ENCODE measurements at places on chromosomes 6 and 20.

- peak; percentile 37 for DNase-seq
Measured at GRCh38 chr6:45421709-45422502, 44.2 kb upstream of the SUPT3H start.

DNA sequence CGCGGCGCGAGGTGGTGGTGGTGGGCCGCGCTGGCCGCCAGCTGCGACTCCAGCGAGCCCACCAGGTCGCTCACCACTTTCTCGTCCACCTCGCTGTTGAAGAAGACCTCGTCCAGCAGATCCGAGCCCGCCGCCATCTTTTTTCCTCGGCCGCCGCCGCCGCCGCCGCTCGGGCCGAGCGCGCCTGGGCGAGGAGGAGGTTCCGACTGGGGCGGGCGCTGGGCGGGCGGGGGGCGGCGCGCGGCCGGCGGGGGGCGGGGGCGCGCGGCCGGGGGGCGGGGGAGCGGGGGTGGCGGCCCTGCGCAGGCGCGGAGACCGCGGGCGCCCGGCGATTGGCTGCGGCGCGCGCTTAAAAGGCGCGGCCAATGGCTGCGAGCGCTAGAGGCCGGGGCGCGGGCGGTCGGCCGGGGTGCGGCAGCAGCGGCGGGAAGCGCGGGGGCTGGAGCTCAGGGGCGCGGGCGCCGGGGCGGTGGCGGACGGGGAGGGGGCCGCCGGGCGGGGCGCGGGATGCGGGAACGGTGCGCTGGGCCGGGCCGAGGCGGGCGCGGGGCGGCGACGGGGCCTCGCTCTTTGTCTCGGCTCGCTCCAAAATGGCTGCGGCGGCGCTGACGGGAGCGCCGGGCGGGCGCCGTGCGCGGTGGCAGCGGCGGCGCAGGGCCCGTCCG is at the start of gene TAF4:
Gene TAF4 (minus strand): TSS at position 208 of the 665 bp plus-strand sequence. CDS start 71 bp downstream, at position 137.
- DNase-seq = peak; percentile 76

DNA sequence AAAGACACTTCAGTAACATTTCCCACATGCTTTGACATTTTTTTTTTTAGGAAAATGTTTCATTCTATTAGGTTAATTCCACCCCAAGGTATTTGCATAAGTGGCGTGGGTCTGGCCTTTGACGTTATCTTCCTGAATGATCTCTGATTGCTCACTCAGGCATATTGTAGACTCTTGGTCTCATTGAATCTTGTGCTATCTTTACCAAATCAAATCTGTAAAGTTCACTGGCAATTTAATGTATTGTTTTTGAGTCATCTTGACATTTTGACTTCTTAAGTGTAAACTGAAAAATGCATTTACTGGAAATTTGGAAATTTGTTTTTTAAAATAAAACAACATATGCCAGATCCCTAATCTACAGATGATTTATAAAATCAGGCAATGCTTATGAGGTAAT is 16.0 kb upstream of the VIP start:
- no peak for DNase-seq

DNA sequence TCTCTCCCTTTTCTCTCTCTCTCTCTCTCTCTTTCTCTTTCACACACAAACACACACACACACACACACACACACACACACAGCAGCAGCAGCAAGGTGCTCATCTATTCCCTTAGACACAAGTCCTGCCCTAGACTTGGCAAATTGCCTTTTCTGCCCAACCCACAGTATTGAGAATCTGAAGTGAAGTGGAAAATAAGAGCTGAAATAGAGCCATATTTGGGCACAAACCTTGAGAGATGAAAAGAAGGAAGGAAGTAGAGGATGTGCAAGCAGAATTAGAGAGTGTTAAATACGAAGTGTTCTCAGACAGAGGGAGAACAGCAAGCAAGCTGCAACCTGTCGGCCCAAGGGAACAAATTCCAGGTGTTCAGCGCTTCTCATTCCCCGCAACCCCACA is 557.5 kb upstream of the NOX3 start:
- no peak for DNase-seq

GRCh38 chr20:1137236-1137635 is 18.8 kb downstream of the PSMF1 start:
- DNase-seq = no peak

DNA sequence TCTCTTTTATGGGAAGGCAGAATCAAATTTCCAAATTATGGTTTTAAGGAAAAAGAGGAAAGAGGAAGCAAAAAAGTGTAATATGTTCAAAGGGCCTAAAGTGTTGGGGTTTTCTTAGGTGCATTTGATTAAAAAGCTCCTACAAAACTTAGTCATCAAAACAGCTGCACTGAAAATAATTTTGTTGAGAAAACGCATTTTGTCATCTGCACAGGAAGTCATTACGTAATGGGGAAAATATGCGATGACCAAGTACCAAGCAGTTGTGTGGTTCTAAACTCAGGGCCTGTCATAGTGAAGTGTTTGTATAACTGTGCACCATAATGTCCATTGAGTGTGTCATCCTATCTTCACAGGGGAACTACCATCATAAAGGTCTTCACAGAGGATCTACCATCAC is 15.6 kb downstream of the HAO1 start:
- DNase-seq = no peak

DNA sequence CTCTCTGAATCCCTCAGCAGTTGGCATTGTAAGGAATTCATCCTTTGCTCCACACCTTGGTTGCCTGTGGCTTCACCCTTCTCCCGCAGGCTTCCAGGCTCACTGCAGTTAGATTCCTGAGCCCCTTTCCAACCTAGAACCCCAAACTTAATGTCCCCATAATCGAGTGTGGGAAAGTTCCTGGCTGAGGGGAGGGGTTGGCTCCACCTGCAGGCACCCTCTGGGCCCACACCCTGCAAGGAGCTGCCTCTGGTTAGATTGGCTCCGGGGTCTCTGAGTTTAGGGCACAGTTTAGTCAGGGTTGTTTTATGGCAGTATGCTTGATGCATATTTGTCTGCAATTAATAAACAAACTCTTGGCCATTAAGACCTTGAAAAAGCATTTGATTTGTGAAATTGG is 63.4 kb downstream of the MTHFD1L start:
- DNase-seq = no peak

DNA sequence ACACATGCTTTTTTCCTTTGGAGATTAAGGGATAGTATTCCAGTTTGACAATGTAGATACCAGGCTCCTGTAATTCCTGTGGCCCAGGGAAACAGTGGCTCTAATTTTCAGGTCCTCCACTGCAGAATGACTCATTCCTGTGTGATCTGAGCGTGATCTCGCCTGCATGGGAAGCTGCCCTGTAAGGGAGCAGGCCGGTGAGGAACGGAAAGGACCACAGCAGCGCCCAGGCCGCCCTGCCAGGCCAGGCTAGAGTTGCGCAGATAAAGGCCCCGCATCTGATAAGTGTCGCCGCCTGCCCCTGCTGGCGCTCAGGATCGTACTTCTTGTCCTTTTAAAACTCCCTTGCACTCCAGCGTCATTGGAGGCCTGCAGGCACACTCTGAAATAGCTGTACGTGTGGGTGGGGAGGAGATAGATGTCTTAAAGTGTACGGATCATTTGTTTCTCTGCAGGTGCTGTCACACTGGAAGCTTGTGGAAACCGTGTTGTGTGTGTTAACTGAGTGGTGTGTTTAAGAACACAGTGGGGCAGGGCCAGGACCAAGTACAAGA is 60.7 kb downstream of the SYNJ2 start:
- DNase-seq = no peak

DNA sequence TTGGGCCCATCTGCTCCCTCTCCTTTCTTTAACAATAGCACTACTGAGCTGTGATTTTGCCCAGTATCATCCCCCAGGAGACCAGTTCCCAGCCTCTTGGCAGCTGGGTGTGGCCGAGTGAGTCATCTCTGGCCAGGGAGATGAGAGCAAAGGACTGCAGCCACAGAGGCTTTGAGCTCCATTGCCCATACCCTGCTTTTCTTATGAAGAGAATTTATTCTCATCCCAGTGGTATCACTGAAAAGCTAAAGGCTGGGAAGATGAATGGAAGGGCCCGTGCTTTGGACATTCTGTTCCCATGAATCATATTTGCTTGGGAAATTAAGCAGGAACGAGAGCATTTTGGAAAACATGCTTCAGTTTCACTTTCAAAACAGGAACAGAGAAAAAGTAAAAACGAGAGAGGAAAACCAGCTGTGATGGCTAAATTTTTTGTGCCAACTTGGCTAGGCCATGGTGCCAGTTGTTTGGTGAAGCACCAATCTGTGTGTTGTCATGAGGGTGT is 14.9 kb downstream of the CST3 start:
- peak; percentile 32 for DNase-seq

DNA sequence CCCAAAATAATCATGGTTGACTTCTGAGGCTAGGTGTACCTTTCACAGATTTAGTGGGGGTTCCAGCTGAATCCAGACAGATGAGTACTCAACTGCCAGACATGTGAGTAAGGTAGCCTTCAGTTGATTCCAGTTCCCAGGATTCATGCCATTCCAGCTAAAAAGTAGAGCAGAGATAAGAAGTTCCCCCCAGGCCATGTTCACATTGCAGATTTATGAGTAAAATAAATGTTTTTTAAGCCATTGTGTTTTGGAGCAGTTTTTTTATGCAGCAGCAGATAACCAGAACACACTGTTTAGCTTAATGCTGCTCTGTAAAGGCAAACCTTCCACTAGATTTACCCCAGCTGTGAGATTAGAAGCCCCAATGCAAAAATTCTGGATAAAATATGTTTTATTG is 245.0 kb downstream of the RFPL4B start:
- DNase-seq = no peak

DNA sequence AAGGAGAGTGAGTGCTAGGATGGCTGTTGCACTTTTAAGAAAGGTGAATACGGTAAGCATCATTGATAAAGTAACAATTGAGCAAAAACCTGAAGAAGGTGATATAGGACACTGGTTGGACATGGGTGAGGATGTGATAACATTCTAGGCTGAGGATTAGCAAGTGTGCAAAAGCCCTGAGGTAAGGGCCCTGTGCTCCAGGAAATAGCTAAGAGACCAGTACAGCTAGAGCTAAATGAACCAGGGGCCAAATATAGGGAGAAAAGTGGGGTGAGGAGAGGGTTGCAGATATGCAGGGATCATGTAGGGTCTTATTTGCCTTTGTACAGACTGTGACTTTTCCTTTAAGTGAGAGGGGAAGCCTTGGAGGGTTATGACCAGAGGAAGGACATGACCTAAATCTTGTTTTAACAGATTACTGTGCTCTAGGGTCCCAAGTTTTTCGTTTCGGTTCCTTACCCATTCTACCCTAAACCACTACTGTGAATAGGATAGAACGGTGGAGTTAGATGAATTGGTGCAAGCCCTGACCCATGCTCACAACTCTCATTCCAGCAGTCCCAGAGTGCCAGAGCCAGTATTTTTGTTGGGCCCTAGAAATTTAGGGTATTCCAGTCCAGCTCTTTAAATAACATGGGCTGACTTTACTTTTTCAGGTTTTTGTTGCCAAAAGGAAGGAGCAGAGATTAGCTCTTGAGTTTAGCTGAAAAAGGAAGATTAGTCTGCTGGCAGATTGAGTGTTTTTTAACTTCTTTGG is 10.7 kb downstream of the MAPK14 start:
- no peak for DNase-seq

DNA sequence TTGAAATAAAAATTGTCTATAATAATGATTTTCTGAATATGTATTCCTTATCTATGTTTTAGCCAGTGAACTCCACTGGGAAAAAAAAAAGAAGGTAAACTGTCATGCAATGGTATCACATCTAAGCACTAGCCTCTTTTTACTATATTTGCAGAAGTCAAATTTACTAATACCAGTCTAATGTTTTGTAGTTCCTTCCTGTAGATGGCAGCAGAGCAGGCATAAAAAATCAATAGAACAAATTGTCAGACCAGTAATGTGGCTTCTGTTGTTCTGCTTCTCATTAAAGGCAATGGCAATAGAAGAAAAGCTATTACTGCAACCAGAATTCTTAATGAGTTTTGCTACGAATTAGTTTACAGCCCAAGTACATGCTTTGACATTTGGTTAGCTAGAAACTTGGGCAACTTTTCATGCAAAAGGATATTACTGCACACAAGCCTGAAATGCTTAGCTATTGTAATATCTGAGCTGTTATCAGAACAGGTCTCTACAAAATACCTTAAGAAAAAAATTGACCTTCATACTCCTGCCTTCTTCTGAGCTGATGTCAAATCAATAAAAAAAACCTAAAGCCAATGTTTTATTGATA is 476.9 kb downstream of the KHDRBS2 start:
- no peak for DNase-seq

DNA sequence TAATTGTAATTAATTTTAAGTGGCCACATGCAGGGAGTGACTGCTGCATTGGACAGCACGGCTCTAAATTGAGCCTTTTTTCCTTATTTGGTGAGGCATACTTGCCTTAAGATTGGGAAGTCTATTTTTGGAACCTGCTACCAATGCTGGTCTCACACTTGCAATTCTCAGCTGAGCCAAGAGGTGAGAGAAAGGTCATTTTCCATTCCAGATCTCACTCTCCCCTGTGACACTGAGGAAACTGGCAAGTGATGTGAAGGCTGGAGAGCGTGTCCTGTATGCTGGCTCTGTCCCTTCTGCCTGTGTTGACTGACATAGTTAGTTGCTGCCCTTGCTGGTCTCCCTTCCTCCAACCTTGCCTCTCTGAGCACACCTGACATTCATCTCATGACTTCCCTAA is 735 bp upstream of the MOG start:
- no peak for DNase-seq

- DNase-seq = no peak
Measured at GRCh38 chr6:144876689-144877088, 591.6 kb downstream of the UTRN start.

DNA sequence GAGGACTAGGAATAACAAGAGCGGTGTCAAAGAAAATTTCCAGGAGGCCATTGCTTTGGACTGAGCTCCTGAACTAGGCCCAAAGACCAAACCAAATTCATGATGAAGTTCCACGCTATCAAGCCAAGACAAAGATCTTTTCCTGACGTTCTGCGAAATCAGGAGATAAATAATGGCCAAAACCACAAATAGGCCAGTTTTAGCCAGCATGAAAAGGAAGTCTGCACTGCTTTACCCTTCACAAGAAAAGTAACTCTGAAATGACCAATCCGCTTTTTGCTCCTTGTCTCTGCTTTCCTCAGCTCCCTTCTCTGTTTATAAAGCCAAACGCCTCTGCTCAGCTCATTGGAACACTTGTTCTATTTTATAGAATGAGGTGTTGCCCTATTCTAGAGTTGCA is 6.7 kb downstream of the NCOA5 start:
- no peak for DNase-seq

DNA sequence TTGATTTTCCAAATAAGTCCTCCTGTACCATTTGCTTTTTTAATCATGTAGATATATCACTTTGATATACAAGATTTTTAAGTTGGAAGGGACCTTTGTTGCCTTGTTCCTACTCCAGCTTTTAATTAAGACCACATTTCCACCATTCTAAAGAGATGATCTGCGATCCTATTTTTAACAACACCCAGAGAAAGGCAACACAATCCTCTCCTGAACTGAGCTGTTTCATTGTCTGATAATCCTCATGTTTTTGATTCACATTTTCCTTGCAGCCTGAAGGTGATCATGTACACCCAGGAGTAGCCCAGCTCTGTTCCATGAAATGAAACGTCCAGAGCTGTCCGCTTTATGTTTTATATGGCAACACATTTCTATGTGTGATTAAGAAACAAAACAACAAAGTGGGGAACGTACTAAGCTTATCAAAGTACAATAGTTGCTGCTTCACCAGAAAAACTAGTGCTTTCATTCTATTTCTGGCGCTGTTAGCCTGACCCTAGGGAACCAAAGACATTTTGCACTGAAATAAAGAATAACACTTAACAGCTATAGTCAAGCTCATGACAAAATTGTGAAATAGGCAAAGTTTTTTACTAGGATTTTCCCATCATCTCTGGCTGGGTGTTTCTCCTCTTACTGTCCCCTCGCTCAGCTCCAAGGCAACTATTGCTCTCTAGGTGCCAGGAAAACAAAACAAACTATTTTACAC is 22.6 kb upstream of the TRAF3IP2 start:
- no peak for DNase-seq

GRCh38 chr6:45791211-45792168 is 224.2 kb downstream of the CLIC5 start:
- no peak for DNase-seq

- DNase-seq = no peak
Measured at GRCh38 chr6:141744194-141744925, 388.4 kb upstream of the GJE1 start.

Measured in CD4-positive, alpha-beta T cell (primary cell).